Naive thymus-derived CD4-positive, alpha-beta T cell (primary cell): ENCODE measurements at places on chromosomes 7 and 10.

- H3K4me3 ChIP-seq: no peak overlapping the region
- no peaks in the 10 kb centered on the region for H3K27me3 ChIP-seq
- no peaks in the 10 kb centered on the region for H3K4me1 ChIP-seq
- H3K27ac ChIP-seq: no peak overlapping the region
- DNase-seq: no peak
Observed at GRCh38 chr7:47914717-47915615, 33.3 kb downstream of the PKD1L1 start.

GRCh38 chr7:157615101-157615817, 278.5 kb downstream of the DNAJB6 start:
- H3K27ac ChIP-seq: no peak overlapping the region
- no peaks in the 10 kb centered on the region for H3K36me3 ChIP-seq

DNA sequence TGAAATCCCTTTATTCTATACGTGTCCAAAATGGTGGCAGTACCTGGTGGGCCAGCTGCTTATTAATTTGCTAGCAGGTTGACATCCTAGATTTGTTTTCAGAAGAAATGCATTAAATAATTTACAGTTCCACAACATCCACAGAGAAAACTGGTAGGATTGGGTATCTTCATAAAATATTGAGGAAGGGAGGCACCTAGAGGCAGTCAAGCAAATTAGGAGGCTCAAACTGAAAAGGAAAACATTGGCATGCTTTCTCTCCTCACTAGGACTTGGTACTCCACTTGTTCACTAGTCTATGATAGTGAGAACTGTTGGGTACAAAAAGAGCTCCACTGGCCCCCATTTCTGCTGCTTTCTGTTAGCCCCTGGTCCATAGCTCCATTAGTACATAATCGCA, 18.3 kb upstream of the LRGUK start:
- H3K27me3 ChIP-seq: no peaks in the 10 kb centered on the region
- no peaks in the 10 kb centered on the region for H3K36me3 ChIP-seq
- H3K27ac ChIP-seq: no peak overlapping the region
- H3K4me1 ChIP-seq: no peaks in the 10 kb centered on the region
- DNase-seq: no peak

GRCh38 chr7:133919810-133920209, 207.3 kb upstream of the LRGUK start:
- peaks cover 6% of the 10 kb centered on the region for H3K36me3 ChIP-seq
- H3K4me1 ChIP-seq: no peaks in the 10 kb centered on the region
- H3K27me3 ChIP-seq: no peaks in the 10 kb centered on the region
- H3K27ac ChIP-seq: no peak overlapping the region

DNA sequence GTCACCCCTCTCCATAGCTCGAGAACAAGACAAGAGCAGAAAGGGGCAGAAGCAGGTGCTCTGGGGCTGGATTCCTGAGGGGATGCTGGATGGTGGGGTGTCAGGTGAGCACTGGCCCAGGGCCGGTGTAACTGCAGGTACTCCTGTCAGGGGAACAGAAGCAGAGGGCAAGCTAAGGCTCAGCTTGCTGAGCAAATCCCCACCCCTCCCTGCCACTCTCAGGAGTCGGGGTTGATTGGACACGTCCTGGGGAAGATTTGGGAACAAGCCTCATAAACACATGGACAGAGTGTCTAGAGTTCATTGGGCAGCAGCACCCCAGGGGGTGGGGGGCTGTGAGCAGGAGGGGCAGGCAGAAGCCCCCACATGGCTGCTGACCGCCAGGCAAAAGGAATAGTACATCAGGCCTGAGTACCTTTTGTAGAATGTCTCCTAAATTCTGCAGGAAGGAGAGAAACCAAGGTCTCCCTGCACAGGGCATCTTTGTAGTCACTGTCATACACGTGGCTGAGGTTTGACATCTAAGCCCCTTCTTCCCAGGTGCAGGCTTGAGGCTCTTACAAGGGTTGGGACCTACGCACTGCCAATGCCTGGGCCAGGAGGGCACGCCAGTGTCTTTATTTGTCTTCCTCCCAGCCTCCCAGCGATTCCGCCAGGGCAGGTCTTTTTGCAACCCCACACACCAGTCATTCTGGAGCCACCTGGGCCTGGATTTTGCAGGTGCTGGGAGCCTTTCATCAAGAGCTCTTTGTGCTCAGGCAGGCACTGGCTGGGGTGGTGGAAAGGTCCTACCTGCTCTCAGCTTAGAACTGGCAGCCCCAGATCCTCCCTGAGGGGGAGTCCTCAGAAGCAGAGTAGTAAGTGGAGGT, 2.8 kb downstream of the CALML3 start:
- no peaks in the 10 kb centered on the region for H3K4me1 ChIP-seq
- no peak for DNase-seq
- H3K27me3 ChIP-seq: no peaks in the 10 kb centered on the region
- no peak overlapping the region for H3K27ac ChIP-seq

GRCh38 chr10:76024460-76025123, 593.2 kb downstream of the LRMDA start:
- H3K27ac ChIP-seq: no peak overlapping the region
- no peak for DNase-seq
- H3K4me3 ChIP-seq: no peak overlapping the region
- H3K36me3 ChIP-seq: no peaks in the 10 kb centered on the region
- H3K4me1 ChIP-seq: no peaks in the 10 kb centered on the region

- no peaks in the 10 kb centered on the region for H3K36me3 ChIP-seq
- H3K4me3 ChIP-seq: no peak overlapping the region
- H3K27ac ChIP-seq: no peak overlapping the region
- H3K27me3 ChIP-seq: no peaks in the 10 kb centered on the region
Observed at GRCh38 chr10:29669149-29669548, 34.4 kb upstream of the SVIL start.

GRCh38 chr10:125994601-125995000, 98.2 kb downstream of the FANK1 start:
- no peaks in the 10 kb centered on the region for H3K27me3 ChIP-seq
- H3K4me3 ChIP-seq: no peak overlapping the region
- H3K27ac ChIP-seq: no peak overlapping the region

- no peak for DNase-seq
- H3K36me3 ChIP-seq: no peaks in the 10 kb centered on the region
- H3K27me3 ChIP-seq: no peaks in the 10 kb centered on the region
- H3K27ac ChIP-seq: no peak overlapping the region
- H3K4me1 ChIP-seq: no peaks in the 10 kb centered on the region
- H3K4me3 ChIP-seq: no peak overlapping the region
Observed at GRCh38 chr7:38502289-38502688, 128.9 kb downstream of the AMPH start.

- H3K36me3 ChIP-seq: no peaks in the 10 kb centered on the region
- H3K27ac ChIP-seq: no peak overlapping the region
- H3K4me1 ChIP-seq: no peaks in the 10 kb centered on the region
- H3K4me3 ChIP-seq: no peak overlapping the region
- DNase-seq: no peak
Observed at GRCh38 chr10:60737242-60737641, 41.0 kb upstream of the CDK1 start.

- no peak overlapping the region for H3K27ac ChIP-seq
- DNase-seq: no peak
- H3K4me1 ChIP-seq: no peaks in the 10 kb centered on the region
- H3K4me3 ChIP-seq: no peak overlapping the region
- no peaks in the 10 kb centered on the region for H3K27me3 ChIP-seq
- no peaks in the 10 kb centered on the region for H3K36me3 ChIP-seq
Observed at GRCh38 chr7:117492649-117493048, 12.8 kb downstream of the CFTR start.

- no peaks in the 10 kb centered on the region for H3K36me3 ChIP-seq
- no peak overlapping the region for H3K27ac ChIP-seq
- H3K27me3 ChIP-seq: no peaks in the 10 kb centered on the region
- no peak overlapping the region for H3K4me3 ChIP-seq
Observed at GRCh38 chr10:113142601-113143362, 192.7 kb downstream of the TCF7L2 start.

- no peak overlapping the region for H3K4me3 ChIP-seq
- no peak for DNase-seq
- no peak overlapping the region for H3K27ac ChIP-seq
- no peaks in the 10 kb centered on the region for H3K4me1 ChIP-seq
- H3K27me3 ChIP-seq: no peaks in the 10 kb centered on the region
- no peaks in the 10 kb centered on the region for H3K36me3 ChIP-seq
Observed at GRCh38 chr10:53361936-53362335, 589.4 kb upstream of the MBL2 start.

DNA sequence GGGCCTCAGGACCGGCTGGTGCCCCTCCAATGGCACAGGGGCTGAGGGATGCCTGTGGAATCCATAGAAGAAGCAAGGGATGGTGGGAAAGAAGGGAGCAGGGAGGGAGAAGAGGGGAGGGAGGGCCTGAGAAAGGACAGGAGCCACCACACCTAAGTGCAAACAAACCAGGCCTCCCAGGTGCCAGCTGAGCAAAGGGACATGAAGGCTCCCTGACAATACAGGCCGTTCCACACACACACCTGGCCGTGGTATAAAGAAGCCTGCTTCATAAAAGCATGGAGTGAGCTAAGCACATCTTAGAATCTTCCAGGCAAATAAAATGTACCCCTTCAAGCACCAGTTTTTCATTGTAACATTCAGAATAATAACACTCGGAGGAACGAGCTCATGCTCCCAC, 54.0 kb downstream of the OAT start:
- no peaks in the 10 kb centered on the region for H3K27me3 ChIP-seq
- H3K36me3 ChIP-seq: no peaks in the 10 kb centered on the region
- H3K27ac ChIP-seq: no peak overlapping the region
- no peak overlapping the region for H3K4me3 ChIP-seq

GRCh38 chr7:17396692-17397091, 98.2 kb downstream of the AHR start:
- H3K36me3 ChIP-seq: no peaks in the 10 kb centered on the region
- no peak overlapping the region for H3K27ac ChIP-seq
- DNase-seq: no peak
- no peak overlapping the region for H3K4me3 ChIP-seq

GRCh38 chr10:110535958-110536891, 31.3 kb upstream of the SMC3 start:
- no peaks in the 10 kb centered on the region for H3K36me3 ChIP-seq
- H3K4me3 ChIP-seq: no peak overlapping the region

- H3K4me3 ChIP-seq: no peak overlapping the region
- no peak overlapping the region for H3K27ac ChIP-seq
- no peaks in the 10 kb centered on the region for H3K4me1 ChIP-seq
- no peaks in the 10 kb centered on the region for H3K36me3 ChIP-seq
Observed at GRCh38 chr10:30445711-30446110, 11.7 kb downstream of the MAP3K8 start.

DNA sequence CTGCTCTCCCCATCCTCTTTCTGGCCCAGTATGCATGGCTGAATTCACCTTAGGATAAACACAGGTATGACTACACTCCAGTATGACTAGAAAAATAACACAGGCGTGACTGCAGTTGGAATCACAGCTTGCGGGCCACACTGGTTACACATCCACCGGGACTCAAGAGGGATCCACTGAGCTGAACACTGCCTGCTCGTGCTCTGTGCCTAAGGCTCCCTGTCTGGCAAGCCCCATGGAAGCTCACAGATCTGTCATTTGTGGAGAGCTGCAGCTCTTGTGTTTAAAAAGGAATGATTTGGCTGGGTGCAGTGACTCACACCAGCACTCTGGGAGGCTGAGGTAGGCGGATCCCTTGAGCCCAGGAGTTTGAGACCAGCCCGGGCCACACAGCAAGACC, 26.8 kb downstream of the VOPP1 start:
- no peak overlapping the region for H3K27ac ChIP-seq
- DNase-seq: no peak
- peaks cover 19% of the 10 kb centered on the region for H3K4me1 ChIP-seq
- no peaks in the 10 kb centered on the region for H3K27me3 ChIP-seq
- no peak overlapping the region for H3K4me3 ChIP-seq
- H3K36me3 ChIP-seq: no peaks in the 10 kb centered on the region

GRCh38 chr10:31554556-31554955, 235.5 kb downstream of the ZEB1 start:
- H3K27ac ChIP-seq: no peak overlapping the region
- no peaks in the 10 kb centered on the region for H3K36me3 ChIP-seq
- no peak overlapping the region for H3K4me3 ChIP-seq
- H3K4me1 ChIP-seq: no peaks in the 10 kb centered on the region

DNA sequence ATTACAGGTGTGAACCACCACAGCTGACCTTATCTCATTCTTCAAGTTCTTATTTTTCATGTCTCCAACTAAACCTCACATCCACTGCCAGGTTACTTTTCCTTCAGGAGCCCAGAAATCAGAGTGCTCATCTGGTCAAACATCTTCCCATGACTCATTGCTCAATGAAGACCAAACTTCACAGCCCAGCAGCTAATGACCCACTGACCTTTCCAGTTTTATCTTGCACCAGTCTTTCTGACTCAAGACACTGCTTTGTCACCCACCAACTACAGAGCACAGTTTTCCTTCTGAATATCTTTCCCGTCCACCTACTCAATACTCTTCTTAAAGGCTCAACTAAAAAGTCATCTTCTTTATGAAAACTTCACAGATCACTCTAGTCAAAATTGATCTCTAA, 245.1 kb downstream of the CHCHD3 start:
- no peak overlapping the region for H3K27ac ChIP-seq
- H3K4me1 ChIP-seq: no peaks in the 10 kb centered on the region
- H3K4me3 ChIP-seq: no peak overlapping the region
- H3K36me3 ChIP-seq: no peaks in the 10 kb centered on the region
- H3K27me3 ChIP-seq: no peaks in the 10 kb centered on the region
- no peak for DNase-seq

- no peaks in the 10 kb centered on the region for H3K27me3 ChIP-seq
- no peak overlapping the region for H3K4me3 ChIP-seq
Observed at GRCh38 chr10:102595293-102595692, 49.0 kb upstream of the TRIM8 start.

DNA sequence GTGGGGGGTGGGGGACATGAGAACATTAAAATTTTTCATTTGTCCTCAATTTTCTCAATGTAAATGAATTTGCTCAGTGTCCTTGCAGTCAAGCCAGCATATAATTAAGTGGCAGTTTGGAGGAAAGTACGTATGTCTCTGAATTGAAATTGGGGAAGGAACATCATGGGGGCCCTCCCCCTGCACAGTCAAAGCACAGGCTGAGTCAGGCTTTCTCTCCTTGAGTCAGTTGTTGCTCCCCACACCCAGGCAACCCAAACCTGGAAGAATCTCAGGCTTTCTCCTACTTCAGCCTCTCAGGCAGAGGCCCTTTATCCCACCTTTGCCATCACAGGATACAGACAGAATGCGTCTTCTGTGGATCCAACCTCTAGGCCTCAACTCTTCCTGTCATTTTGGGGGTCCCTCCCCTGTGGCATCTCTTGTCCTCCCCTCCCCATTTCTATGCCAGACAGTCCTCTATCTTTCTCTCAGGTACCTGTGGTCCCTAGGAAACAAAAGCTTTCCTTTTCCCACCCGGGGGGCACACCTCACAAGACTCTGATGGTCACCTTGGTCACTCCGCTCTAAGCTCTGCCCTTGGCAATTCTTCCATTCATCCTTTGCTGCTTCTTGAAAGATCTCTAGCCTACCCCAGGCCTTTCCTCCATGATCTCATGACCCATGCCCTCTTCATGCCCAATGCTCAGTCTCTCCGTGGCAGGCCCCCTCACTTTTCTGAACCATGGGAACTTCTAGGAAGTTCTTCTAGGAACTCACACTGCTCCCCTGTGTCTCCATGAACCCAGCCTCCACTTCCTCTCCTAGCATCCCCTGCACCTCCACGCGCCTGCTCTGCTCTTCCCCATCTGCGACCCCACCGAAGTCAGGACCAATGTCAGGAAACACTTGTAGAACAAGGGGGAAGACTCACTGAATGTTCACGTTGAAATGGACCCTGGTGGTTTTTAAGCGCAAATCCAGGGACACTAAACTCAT, 40.4 kb downstream of the CREB3L2 start:
- no peaks in the 10 kb centered on the region for H3K27me3 ChIP-seq
- no peaks in the 10 kb centered on the region for H3K36me3 ChIP-seq
- no peaks in the 10 kb centered on the region for H3K4me1 ChIP-seq
- DNase-seq: no peak

GRCh38 chr10:13822490-13822889, 235.7 kb downstream of the PRPF18 start:
- no peaks in the 10 kb centered on the region for H3K27me3 ChIP-seq
- H3K27ac ChIP-seq: no peak overlapping the region
- peaks cover 15% of the 10 kb centered on the region for H3K4me1 ChIP-seq
